ENCODE measurements at places on chromosomes 2 and 18.

GRCh38 chr18:50518787-50519546 lies 40.9 kb upstream of the MAPK4 start:
- DNase-seq = no peak

DNA sequence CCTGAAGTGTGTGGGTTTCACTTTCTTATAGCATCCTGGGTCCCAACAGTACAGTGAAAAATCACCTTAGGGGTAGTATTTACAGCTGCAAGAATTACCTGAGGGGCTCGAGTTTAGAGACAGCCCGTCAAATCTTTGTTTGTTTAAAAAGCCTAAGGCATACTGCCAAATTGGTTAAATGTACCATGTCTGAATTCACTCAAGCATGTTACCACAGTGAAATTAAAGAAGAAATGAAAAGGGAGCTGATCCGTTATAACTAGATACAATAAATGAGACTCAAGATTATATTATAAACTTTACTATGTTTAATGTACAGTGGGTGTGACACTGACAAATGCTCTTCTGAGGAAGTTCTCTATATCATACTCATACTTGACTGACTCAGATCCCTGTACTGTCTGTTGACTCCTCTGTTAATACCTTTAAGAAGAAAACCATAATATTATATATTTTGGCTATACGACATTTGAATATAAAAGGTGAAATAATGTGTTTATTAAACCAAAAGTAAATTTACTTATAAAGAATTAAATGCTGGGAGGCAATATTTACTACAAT lies 107.3 kb downstream of the TMEFF2 start:
- no peak for DNase-seq

DNA sequence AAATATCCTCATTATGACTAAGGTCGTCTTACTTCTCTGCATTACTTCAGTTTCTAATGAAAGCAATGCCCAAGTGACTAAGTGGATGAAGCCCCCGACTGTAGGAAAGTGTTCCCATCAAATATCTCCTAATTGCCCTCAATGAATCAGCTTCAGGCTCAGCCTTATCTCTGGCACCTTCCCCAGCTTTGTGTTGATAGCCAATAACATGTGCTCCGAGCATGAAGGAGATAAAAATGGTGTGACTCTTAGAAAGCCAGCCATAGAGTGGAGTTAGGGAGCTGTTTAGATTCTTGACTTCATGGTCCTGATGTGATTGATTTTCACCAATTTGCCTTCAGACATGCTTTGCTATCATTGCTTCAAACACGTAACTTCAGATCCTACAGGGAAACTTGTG lies 339.2 kb upstream of the NRP2 start:
- DNase-seq = no peak

GRCh38 chr2:191312662-191313061 lies 67.5 kb downstream of the MYO1B start:
- no peak for DNase-seq

DNA sequence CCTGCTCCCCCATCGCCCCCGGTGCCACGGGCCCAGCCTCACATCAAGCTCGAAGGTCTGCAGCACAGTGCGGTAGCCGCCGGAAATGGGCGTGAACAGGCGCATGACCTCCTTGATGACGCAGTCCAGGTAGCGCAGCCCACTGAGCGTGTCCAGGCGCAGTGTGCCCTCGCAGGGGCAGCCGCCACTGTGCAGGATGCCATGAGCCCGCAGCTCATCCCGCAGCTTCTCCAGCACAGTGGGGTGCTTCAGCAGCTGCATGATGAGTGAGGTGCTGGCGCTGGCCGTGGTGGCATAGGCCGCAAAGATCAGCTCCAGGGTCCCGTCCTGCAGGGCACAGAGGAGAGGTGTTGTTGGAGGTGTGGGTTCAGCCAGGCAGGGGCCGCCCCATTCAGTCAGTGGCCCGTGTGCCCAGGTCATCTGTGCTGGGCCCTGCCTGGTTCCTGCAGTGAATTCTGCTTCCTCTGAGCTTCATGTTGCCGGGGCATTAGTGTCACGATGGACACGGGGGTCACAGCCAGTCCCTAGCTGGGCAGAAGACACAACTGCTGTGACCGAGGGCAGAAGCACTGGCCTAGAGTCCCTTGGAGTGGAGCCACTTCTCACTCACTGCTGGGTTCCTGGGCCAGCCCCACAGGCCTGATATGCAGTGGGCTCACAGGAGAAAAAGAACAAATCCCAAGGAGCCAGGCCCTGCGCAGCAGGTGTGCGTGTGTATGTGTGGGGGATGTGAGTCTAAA lies 14.5 kb downstream of the CYP26B1 start:
- DNase-seq = no peak

DNA sequence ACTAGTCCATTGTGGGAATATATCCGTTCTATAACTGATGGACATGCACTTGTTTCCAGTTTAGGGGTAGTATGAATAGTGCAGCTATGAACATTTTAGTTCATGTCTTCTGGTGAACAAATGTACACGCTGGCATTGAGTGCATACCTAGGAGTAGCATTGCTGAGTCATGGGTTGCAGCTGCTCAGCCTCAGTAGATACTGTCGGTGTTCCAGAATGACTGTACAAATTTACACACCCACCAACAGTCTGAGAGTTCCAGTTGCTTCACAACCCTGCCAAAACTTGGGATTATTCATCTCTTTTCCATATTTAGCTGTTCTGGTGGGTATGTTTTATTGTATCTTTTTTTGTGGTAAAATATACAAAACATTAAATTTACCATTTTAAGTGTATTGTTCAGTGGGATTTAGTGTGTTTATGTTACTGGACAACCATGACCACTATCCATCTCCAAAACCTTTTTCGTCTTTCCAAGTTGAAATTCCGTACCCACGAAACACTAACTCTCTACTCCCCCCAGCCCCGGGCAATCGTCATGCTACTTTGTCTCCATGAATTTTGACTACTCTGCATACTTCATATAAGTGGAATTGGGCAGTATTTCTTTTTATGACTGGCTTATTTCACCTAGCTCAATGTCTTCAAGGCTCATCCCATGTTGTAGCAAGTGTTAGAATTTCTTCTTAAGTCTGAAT lies 281.0 kb downstream of the PRKCE start:
- DNase-seq = no peak

- DNase-seq = no peak
Observed at GRCh38 chr2:237408335-237409000, 5.5 kb downstream of the COL6A3 start.

- DNase-seq = no peak
Observed at GRCh38 chr2:185665251-185665814, 73.3 kb upstream of the FSIP2 start.

GRCh38 chr2:36433311-36434217 lies 78.0 kb downstream of the CRIM1 start:
- no peak for DNase-seq

DNA sequence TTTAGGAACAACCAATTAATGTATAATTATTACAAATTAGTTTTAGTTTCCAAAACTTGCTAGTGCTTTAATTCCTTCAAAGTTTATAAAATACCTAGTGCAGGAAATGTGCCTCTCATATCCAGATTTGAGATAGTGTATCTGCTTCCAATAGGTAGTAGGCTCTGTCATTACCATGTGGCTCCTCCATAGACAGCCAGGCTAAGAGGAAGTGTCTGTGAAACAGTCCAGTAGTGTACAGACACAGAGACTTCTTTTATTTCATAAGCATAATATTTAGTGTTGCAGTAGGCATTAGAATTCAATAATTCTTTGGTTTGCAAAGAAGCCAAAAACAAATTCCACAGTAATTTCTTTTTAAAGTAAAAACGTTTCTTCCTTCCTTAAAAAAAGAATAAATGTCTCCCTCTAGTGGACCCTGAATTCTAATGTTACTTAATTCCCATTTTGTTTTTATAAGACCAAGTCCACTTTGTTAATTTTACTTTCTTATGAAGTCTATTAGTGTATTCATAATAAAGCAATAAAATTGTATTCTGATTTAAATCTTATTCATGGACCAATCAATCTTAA lies 101.2 kb downstream of the NEB start:
- DNase-seq = peak; percentile 23

GRCh38 chr2:47309952-47310800 lies 92.8 kb upstream of the MSH2 start:
- peak; percentile 73 for DNase-seq

- no peak for DNase-seq
Observed at GRCh38 chr18:8910843-8911242, 191.7 kb upstream of the NDUFV2 start.

DNA sequence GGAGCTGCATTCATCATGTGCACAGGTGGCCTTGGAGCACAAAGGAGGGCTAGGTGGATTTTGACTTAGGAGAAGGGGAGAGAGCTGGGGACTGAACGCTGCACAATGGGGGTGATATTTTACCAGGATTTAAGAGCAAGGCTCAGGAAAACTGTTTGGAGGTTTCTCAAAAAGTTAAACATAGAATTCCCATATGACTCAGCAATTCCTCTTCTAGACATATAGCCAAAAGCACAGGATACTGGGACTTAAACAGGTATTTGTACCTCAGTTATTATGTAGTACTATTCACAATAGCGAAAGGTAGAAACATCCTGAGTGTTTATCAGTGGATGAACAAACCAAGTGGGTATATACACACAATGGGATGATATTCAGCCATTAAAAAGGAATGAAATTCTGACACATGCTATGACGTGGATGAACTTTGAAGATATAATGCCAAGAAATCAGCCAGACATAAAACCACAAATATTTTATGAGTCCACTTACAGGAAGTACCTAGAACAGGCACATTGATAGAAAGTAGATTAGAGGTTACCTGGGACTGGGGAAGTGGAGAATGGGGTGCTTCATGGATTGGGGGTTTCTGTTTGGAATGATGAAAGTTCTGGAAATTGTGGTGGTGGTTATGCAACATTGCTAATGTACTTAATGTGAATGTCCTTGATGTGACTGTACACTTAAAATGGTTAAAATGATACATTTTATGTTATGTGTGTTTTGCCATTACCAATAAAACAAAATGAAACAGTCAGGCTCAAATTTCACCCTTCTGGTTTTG lies 216.9 kb downstream of the HAUS1 start:
- DNase-seq = no peak

GRCh38 chr2:135890835-135891234 lies 14.6 kb upstream of the MCM6 start:
- DNase-seq = peak; percentile 49

- DNase-seq = no peak
Observed at GRCh38 chr18:70154591-70155194, 50.8 kb downstream of the RTTN start.

DNA sequence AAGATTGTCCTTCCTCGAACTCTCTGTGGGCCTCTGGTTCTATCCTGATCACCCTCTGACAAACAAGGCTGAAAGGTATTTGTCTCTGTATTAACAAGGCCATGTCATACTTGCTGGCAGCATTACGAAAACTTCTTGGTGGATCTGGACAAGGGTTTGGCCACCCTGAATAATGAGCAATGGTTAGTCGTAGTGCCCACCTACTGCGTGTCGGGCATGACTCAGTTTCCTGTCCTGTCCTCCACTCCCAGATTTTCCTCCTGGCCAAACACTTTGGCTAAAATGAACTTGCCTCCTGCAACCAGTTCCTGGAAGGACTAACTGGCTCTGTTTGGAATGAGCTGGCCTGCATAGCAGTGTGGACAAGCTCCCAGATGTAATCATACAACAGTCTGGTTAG lies 198.5 kb upstream of the SMIM21 start:
- no peak for DNase-seq

GRCh38 chr18:57819671-57820460 lies 16.8 kb upstream of the ATP8B1 start:
- peak; percentile 43 for DNase-seq

GRCh38 chr2:219059375-219059724 lies 1.4 kb downstream of the IHH start:
- DNase-seq = no peak

- DNase-seq = no peak
Observed at GRCh38 chr2:120488531-120488930, 142.6 kb downstream of the INHBB start.
